Cortex of kidney (tissue), 1 donor: ENCODE measurements at places on chromosomes 12 and 14.

GRCh38 chr14:50399251-50400032 is 2.8 kb upstream of the CDKL1 start:
- no peak for DNase-seq

DNA sequence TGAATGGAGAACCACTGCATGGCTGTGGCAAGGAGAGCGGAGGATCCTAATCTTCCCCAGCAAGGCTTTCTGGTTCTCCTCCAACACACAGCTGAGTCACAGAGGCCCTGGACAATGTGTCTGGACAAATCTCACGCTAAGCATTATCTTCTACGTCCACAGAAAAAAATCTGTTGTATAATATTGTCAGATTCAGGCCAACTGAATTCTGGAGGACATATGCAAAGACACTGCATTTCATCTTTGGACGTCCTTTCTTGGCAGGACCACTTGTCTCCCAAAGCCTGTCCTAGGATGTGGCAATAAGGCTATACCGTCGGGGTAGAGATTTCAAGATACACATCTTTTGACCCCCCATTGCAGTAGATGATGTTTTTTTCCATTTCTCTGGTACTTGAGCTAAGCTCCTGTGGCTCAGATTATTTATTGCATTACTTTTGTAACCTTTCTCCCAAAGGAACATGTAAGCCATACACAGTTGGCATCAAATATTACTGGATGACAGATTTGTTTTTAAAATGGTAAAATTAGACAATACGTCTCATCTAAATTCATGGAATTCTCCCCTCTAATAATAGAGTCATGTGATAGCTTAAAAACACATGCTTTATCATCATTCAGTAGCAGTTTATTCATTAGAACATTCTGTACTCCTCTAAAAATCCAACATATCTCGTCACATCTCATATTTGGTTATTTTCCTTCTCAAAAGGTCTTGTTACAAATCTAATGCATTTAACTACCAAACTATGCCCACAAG is 19.4 kb downstream of the LMO3 start:
- DNase-seq, result no peak

DNA sequence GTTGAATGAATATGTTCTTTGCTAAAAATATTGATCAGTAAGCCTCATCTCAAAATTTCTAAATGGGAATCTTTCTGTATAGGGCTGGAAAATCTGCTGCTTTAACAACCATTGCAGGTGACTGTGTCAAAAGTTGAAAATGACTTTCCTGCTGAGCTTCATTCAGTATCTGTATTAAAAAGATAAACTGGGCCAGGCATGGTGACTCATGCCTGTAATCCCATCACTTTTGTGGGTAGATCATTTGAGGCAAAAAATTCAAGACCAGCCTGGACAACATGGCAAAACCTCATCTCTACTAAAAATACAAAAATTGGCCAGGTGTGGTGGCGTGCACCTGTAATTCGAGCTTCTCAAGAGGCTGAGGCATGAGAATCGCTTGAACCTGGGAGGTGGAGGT is 213.7 kb upstream of the SYT10 start:
- no peak for DNase-seq

DNA sequence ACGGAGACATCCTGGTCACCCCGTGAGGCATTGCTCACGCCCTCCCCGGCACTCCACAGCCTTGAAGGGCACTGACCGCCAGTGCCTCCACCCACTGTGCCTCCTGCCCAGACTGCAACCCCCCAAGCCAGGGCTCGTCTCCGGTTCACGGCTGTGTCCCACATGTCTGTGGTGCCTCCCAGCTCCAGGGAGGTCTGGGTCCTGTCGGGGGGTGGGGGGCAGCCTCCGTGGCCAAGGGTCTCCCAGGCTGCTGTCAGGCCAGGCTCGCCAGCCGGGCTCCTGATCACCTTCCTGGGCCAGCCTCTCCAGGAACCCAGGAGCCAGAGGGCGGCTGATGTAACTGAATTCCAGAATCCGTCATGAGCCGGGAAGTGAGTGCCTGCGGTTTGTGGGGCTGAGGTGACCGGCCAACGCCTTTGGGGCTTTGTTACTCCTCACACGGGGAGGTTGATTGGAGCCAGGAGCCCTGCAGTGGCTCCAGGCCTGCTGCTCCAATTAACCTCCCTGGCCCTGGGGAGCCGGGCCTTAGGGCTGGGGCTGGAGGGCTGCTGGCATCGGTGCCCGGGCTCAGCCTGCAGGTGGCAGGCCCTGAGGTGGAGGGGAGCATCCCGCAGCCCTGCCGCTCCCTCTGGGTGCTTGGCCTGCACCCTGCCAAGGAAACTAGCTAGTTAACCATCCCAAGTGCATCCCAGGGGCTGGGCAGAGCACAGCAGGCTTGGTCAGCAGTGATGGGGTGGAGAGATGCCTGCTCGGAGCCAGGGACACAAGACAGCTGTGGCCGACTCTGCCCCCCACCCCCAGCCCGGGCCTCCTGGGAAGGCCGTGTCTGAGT is 36.4 kb upstream of the FBRSL1 start:
- DNase-seq, result no peak

DNA sequence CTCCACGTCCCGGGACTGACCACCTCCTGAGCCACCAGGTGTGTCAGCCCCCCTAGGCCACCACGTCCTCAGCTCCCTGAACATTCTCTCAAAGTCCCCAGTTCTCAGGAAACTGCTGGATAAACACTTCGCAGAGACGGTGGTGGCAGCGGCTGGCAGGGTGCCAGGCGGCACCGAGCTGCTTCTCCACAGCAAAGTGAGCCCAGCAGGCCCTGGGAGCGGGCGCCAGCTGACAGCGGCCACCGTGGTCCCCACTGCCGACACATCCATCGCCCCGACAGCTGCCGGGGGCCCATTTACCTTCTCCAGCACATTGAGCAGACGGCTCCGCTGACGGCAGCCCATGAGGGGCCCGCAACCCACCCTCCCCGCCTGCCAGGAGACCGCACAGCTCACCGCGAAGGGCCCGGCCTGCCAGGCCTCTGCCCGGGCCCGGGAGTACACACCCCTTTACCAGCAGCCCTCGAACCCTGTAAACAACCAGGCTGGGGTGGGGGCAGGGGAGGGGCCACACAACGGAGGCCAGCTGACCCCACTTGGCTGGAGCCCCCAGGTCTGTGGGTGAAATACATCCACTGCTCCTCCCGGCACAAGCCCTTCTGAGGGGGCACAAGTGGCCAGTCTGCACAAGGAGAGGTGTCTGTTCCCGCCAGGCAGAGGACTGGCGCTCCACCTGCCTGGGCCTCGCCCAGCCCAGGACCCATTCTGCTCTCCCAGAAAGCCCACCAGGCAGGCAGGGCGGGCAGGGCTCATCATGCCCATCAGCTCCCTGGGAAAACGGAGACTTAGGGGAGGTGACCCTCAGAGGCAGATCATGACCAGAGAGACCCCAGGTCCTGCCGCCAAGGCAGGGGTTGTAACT is 10.5 kb downstream of the AKT1 start:
- DNase-seq, result no peak

GRCh38 chr12:53500142-53500775 is 824 bp upstream of the TARBP2 start:
- DNase-seq, result no peak

- no peak for DNase-seq
Observed at GRCh38 chr12:6154730-6155459, 30.4 kb upstream of the VWF start.

DNA sequence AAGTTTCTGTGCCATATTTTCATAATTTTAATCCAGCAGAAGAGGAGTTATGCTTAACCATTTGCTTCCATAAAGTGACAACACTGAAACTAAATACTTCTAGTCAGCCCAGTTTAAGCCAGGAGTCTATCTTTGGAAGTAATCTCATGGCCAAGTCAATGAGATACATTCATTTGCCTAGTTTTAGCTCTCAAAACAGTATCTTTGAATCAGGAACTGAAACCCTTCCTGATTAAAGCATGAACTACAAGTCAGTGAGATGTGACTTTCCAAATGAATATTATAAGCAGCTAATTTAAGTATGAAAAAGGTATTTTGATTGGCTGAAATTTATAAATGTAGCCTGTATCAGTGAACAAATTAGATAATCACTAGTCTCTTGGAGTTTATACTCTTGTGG is 491.5 kb downstream of the SLC6A15 start:
- DNase-seq, result no peak

- DNase-seq, result no peak
Observed at GRCh38 chr14:28412077-28412476, 354.5 kb upstream of the FOXG1 start.

DNA sequence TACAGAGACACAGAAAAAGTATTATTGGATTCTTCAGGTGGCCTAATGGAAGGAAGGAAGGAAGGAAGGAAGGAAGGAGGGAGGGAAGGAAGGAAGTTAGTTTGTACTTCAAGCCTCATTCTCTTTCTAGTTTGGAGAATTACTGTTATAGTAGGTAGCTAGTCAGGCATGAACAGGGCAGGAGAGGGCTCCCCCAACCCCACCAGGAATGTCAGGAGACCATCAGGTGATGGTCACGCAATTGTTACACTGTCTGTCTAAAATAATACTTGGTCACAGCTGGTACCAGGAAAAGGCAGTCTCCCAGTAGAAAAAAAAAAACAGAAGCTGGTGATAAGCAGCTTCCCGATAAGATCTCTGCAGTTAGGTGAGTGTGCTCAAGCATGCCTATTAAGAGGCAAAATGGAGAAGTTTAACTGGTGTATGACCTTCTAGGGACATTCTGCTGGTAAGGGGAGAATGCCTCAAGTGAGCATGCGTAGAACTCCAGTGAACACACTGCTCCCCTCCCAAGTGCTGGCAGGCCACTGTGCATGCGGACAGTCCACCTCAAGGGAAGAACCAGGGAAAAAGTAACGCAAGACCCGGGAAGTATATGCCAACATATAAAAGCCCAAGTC is 358.4 kb upstream of the SOX5 start:
- no peak for DNase-seq

GRCh38 chr12:10363658-10363913 is 26.3 kb downstream of the KLRK1 start:
- DNase-seq, result no peak

- DNase-seq, result no peak
Observed at GRCh38 chr14:106442857-106443256, 916.5 kb downstream of the TMEM121 start.

- DNase-seq, result no peak
Observed at GRCh38 chr14:26104717-26105116, 493.1 kb downstream of the NOVA1 start.

DNA sequence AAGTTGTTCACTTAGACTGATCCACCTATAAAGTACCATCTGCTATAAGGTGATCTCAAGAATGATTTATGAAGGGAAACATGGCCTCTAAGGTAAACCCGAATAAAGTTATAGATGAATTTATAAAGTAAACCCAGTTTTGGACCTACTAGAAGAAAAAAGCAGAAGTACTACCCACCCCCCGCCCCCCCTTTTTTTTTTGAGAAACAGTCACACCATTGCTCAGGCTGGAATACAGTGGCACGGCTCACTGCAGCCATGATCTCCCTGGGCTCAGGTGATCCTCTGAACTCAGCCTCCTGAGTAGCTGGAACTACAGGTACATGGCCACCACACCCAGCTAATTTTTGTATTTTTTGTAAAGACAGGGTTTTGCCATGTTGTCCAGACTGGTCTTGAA is 3.9 kb downstream of the ENTPD5 start:
- DNase-seq, result no peak
